Heart right ventricle (tissue), 16 donors: ENCODE measurements at places on chromosomes 2 and 18. TPM values are rescaled to one million over a fixed set of nuclear protein-coding genes. Genes with fewer than 3 reads are reported as not detected.

DNA sequence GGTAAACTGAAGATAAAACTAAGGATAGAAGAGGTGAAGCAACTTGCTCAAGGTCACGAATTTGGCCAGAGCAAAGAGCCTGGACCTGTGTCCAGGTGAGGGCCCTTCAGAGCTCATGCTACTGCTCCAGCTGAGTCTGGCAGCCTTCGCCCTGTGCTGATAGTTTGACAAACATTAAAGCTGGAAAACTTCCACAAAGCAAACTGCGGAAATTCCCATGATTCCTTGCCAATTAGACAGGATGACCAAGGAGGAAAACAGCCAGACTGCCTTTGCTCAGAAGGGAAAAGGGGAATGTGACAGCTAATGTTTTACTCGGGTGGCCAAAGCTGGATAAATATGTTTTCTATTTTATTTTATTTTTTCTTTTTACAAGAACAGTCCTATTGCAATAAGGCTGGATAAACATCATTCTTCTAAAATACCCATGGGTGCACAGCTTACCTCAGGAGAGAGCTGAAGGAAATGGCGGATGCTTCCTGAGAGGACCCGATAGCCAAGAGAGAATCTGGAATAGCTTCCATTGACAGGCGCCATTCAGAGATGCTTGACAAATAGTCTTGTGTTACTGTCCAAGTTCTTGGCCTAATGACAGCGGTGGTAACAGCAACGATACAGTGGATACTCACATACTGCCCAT lies 5.3 kb upstream of the CTAGE1 start:
- peak; percentile 22 for DNase-seq

DNA sequence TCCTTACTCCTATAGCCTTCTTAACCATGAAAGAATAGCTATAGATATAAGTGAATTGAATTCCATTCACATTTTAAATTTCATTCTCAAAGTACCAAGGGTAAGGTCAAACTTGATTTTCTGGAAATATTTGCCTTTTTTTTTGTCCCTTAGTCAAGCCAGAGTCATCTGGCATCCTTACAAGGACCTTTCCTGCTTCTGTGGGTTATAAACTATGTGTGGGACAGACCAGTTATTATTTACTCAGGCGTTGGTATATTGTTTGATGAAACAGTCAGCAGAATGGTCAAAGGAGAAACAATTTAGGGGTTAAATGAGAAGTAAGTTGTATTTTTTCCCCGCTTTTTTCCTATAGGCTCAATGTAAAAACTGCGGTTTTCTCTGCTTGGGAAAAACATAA lies 1103.2 kb upstream of the ZEB2 start:
- DNase-seq, result no peak

POTEI gene
- not detected for total RNA-seq

DNA sequence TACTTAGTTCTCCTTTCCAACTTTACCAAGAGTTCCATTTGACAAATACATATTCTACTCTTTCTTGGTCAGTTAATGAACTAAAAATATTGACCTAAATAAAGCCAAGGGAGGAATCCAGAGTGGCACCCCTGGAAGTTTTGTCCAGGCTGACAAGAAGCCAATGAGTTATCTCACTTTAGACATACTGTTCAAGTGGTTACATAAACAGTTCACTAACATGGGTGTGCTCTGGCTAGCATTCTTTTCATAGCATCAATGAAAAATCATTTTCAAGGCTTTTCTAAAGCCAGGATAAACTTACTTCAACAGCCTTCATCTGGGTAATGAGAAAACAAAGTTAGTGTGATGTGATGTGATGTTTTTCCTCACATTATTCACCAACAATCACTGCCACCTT lies 649.4 kb downstream of the TDRD15 start:
- no peak for DNase-seq

CNDP1 gene
- not detected for total RNA-seq

DNA sequence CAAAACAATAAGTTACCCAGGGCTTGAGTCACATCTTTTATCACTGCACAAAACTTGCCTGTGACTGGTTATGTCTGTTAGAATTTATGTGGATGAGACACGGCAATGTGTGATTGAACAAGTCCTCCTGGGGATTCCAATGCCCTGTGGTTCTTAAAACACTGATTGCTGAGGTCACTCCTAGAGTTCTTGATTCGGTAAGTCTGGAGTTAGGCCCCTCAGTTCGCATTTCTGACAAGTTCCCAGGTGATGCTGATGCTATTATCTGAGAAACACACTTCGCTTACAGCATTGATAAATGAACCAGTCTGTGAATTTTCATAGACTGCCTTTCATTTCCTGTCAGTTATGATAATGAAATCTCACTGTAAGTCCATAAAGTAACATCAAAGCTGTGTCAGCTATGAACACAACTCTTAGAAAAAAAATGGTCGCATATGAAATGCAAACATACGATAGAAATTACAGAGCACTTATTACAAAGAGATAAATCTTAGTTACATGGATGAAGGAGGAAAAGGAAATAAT lies 214.0 kb downstream of the DLGAP1 start:
- DNase-seq, result no peak

GRCh38 chr2:30476636-30477035 lies 29.6 kb downstream of the LCLAT1 start:
- no peak for DNase-seq

DNA sequence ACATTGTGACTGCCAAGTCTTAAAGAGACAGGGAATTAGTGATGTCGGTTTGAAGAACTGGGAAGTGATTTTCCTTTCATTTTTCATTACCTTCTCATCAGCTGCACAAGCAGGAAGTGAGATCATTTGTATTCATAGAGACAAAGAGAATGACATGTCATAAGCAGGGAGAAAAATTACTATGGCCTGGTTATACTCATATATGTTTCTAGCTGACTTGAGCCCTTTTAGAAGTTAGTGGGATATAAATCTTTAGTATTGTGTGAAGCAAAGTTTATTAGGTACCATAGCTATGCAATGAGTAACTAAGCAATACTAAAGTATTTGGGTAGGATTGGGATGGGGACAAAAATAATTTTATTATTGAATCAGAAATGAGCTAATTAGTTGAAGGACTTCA lies 284.1 kb downstream of the PID1 start:
- no peak for DNase-seq

GRCh38 chr18:79685281-79685680 lies 5.7 kb downstream of the CTDP1 start:
- DNase-seq, result no peak

GRCh38 chr2:158761621-158762020 lies 33.5 kb upstream of the DAPL1 start:
- DNase-seq, result no peak

- no peak for DNase-seq
These were observed 131.7 kb downstream of the DOCK10 start for GRCh38 chr2:224910574-224910925.

SNORC gene
- total RNA-seq, result 1.3 TPM

GRCh38 chr2:238502956-238503791 lies 76.4 kb downstream of the ASB1 start:
- DNase-seq, result no peak

DNA sequence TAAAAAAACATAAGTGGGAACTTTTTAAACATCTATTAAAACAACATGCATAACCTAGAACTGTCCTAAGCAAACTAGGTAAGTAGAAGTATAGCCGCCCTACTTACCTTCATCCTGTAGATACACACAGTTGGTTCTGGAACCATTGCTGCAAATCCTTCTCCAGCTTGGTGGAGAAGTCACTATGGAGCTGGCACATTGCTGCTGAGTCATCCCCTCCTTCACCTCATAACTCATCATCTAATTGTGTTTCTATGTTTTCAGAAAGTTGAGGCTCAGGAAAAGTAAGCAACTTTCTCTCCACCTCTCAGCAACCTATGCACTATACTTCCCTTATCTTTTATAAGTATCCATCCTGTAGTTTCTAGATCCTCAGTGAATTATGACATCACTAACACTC lies 269.8 kb upstream of the MMADHC start:
- no peak for DNase-seq

DNA sequence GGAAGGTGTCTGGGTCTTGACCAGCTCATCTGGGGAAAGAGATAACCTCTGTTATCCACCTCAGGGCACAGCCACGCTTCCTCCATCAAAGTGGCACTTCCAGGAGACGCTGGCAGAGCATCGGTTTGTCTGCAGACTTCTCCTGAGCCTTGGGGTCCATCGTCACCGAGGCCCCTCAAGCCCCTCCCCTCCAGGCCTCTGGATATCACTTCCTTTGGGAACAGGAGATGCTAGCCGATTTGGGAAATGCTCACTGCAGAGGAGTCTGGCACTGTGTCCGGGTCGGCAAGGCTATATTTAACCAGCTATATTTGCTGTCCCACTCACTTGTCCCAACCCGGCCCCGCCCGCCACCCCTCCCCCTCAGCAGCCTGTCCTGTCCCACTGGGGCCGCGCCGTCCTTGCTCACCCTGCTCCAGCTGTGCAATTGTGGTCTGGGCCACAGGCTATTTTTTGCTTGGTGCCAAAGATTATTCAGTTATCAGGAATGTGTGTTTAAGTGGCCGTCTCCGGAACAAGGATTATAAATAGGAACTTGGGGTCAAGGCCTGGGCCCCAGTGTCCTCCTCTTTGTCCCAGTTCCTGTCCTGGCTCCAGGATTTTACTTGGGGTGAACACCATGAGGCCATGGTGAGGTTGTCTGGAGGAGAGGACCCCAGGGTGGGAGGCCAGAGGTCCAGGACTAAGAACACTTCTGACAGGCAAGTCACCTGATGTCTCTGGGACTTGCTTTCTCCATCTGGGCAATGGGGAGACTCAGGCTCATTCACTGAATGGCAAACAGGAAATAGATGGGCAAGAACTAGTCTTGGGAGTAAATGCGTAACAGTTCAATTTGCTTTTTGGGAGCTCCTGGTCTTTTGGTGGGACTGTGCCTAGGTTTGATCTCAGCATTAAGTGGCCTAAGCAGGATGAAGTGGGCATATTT lies 263.6 kb downstream of the DYSF start:
- peak; percentile 93 for DNase-seq

GRCh38 chr2:162075689-162076132 lies 1.7 kb upstream of the DPP4 start:
- no peak for DNase-seq

DNA sequence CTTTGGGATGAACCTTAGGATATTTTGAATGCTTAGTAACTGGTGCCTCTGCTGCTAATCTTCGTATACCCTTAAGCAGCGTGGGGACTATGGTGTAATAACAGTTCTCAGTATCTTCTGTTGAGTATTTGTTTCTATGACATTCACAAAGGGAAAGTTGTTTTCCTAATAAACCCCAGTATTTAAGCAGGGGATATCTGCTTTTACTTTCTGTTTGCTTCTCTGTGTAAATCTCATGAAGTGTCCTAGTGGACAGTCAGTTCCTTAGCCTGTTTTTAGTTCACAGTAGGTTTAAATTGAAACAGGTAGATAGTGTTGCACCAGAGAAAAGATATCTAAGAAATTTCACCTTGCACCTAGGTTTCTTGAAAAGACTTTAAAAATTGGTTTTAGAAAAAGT lies 14.9 kb downstream of the KIAA1328 start:
- DNase-seq, result no peak

ALLC gene
- total RNA-seq, result not detected

DNA sequence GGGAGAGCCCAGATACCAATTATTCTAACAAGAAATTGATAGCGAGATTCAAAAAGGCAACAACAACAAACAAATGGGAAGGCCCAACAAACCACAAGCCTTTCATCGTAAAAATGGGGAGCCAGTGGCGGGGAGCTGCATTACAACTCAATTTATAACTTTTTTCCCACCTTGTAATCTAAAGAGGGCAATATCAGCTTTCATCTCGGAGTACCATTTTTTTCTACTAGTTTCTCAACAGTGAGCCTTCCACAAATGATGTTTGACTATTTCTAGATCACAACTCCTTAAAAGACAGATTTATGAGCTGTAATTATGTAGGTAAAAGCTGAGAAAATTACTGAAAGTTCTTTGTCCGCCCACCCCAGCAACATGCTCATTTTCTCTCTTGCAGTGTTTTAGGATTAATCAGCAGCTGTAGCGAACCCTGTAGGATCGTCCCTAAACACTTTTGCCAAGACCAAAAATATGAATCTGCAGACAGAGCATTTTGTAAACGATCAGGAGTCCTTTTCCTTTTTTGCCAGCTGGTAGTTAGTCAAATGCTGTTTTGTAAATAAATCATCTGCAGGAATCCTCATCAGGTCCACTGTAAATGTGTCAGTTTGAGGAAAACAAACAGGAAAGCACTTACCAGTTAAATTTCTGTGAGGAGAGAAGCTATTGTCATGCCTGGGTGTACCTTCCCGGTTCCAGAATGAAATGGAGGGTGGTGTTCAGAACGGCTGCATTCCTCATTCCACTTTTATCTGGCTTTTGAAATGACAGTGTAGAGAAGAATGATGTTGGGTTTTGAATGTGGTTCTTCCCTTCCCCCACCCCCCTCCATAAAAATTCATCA lies 53.2 kb downstream of the EEF1B2 start:
- DNase-seq, result no peak

DNA sequence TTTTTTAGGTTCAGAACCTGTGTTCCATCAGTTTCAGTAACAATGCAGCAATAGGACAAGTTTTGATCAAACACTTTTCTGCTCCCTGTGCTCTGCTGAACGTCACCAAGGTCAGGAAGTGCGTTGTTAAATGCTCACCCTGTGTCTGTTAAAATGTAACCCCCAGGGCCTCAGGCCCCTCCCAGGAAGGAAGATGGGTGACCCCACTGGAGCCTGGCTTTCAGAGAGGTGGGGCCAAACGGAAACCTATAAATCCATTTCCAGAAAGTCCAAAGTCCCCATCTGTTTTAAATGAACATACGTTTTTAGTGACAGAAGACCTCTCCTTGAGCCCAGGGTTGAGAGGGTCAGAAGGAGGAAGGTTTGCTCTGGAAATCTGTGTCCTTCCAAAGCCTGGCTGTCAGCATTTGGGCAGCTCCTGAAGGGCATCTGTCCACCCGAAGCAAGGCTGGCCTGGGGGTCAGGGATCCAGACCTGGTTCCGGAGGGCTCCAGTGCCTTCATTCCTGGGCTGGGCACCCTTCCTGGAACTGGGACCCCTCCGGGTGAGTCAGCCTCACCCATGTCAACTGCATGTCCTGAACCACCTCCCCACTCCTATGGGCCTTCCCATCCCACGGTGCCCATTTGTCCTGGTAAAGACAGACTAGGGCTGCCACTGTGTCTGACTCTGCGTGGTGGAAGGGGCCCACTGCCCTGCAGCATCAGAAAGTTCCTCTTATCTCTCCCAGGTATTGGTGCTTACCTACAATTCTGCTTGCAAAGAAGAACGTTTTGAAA lies 117.4 kb upstream of the COPS8 start:
- no peak for DNase-seq

- no peak for DNase-seq
These were observed 1.7 kb downstream of the SLC1A4 start for GRCh38 chr2:64990876-64991275.

DNA sequence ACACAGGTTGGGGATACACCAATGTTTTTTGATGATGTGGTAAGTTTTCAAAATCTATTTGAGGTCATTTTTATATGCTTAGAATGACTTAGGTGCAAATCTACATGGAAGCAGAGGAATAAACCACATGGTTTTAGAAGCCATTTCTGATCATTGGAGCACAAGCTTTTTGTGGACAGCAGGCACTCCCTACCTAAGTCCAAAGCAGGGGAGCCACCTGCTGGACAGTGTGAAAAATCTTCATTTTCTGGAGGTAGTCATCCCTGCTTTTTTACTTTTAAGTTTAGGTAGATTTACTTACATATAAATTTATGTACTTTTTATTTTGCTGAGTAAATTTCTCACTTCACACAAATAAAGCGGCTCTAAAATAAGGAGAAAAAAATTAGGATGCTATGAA lies 323.2 kb downstream of the PLCL1 start:
- DNase-seq, result peak; percentile 23
